Body of pancreas (tissue), 4 donors: ENCODE measurements at places on chromosomes 4 and X. TPM values are rescaled to one million over a fixed set of nuclear protein-coding genes. Genes with fewer than 3 reads are reported as not detected.

DNA sequence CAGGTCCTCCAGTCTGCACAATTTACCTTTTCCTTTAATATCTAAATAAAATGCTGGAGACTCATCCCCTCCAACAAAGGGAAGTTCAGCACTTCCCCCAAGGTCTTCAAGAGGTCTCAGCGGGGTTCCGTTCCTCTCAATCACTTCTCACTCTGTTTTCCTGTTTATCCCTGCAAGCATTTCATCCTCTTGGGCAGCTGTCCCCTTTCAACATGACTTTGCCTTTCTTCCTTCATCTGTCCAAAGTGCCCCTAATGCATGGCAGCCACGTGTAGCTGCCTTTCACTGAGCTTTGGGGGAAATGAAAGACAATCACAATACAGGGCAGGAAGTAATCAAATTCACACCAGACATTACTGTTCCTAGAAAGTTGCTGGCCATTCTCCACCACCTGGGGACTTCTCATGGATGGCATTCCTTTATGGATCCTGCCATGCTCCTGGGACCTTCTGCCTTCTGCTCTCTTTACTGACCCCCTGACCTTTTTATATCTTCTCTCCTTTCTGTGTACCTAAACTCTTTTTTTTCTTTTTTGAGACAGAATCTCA lies 79.7 kb upstream of the USP9X start:
- no peak overlapping the region for H3K27ac ChIP-seq
- H3K4me3 ChIP-seq = no peak overlapping the region
- DNase-seq = no peak
- H3K4me1 ChIP-seq = peaks cover 8% of the 10 kb centered on the region
- H3K36me3 ChIP-seq = no peaks in the 10 kb centered on the region

DNA sequence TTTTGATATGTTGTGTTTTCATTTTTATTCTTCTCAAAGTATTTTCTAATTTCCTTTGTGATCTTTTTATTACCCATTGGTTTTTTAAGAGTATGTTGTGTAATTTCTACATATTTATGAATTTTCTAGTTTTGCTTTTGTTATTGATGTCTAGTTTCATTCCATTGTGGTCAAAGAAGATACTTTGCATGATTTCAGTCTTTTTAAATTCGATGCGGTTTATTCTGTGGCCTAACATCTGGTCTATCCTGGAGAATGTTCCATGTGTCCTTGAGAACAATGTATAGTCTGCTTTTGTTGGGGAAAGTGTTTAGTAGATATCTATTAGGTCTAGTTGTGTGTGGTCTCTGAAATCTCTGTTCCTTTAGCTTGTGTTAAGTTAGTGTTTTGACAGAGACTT lies 46.2 kb downstream of the PPEF1 start:
- no peaks in the 10 kb centered on the region for H3K27me3 ChIP-seq
- H3K4me1 ChIP-seq = peaks cover under 1% of the 10 kb centered on the region
- DNase-seq = no peak
- no peak overlapping the region for H3K27ac ChIP-seq
- H3K4me3 ChIP-seq = no peak overlapping the region

- no peak overlapping the region for H3K27ac ChIP-seq
- no peaks in the 10 kb centered on the region for H3K4me1 ChIP-seq
- H3K27me3 ChIP-seq = no peaks in the 10 kb centered on the region
- H3K4me3 ChIP-seq = no peak overlapping the region
- no peak for DNase-seq
These were observed 10.2 kb downstream of the ASIC5 start for GRCh38 chr4:155855897-155856296.

DNA sequence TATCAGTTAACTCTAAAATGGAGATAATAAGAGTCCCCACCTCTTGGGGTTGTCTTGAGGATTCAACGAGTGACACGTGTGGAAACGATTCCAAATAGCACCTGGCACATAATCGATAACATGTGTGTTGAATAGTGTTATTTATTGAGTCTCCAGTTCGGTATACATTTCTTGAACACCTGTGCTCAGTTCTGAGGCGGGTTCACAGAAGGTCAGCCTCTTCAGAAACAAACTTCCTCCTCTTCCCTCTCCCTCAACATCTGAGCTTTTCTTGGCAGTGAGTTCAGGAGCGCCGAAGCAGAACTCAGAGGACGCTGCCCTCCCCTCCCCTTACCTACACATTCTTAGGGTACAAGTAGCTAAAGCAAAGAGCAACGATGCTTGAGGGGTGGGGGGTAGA lies 934 bp downstream of the PDHA1 start:
- H3K27ac ChIP-seq = no peak overlapping the region
- no peaks in the 10 kb centered on the region for H3K36me3 ChIP-seq

GRCh38 chr4:91887926-91888325 lies 415.8 kb upstream of the GRID2 start:
- no peaks in the 10 kb centered on the region for H3K4me1 ChIP-seq
- H3K36me3 ChIP-seq = no peaks in the 10 kb centered on the region
- H3K27me3 ChIP-seq = no peaks in the 10 kb centered on the region
- no peak for DNase-seq

The OTC gene
- total RNA-seq = 1.8 TPM

The RAB41 gene
- total RNA-seq = not detected

DNA sequence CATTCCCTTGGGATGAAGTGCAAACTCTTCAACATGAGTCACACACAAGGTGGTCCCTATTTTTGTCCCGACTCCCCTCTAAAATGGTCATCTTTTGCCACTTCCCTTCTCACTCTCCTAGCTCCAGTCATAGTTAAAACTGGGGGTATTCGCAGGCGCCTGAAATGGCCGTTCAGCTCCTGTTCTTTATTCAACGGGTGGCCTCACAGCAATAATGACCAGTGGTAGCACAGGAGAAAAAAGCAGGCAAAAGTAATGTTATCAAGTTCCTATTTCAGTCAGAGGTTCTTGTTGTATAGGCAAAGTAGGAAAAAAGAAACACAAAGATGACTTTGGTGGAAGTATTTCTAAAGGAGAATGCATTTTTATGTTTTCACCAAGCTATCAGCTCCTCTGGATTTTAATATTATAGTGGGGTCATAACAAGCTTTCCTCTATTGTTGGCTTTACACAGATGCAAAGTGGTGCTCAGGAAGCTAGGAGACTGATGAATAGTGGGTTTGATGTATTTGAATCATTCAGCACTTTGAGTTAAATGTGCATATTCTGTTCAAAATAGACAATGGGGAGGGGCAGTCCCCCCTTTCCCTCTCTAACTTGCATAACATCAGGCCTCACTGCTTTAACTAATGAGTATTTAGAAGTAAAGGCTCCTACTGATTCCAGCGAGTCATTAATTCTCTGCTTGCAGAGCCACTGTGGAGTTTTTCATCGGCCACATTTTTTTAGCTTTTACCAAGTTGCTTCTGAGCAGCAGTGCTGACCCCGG lies 171.2 kb upstream of the NDP start:
- H3K27me3 ChIP-seq = no peaks in the 10 kb centered on the region
- H3K4me1 ChIP-seq = no peaks in the 10 kb centered on the region
- H3K27ac ChIP-seq = no peak overlapping the region
- H3K36me3 ChIP-seq = no peaks in the 10 kb centered on the region

- no peaks in the 10 kb centered on the region for H3K36me3 ChIP-seq
- no peak for DNase-seq
- no peaks in the 10 kb centered on the region for H3K27me3 ChIP-seq
- no peak overlapping the region for H3K4me3 ChIP-seq
- no peak overlapping the region for H3K27ac ChIP-seq
These were observed 149.9 kb downstream of the FGF16 start for GRCh38 chrX:77597090-77597489.

DNA sequence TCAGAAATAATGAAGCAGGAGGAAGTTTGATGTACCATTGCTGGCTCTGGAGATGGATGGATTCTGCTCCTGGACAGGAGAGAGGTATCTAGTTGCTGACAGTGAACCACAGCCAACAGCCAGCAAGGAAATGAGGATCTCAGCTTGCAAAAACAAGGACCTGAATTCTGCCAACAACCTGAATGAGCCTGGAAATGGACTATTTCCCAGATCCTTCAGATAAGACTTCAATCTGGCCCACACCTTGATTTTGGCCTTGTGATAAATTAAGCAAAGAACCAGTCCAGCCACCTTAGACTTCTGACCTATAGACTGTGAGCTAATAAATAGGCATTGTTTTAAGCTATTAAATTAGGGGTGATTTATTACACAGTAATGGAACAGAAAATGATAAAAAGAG lies 220.3 kb downstream of the ADAMTS3 start:
- H3K27me3 ChIP-seq = no peaks in the 10 kb centered on the region
- DNase-seq = no peak
- no peaks in the 10 kb centered on the region for H3K36me3 ChIP-seq
- H3K4me1 ChIP-seq = no peaks in the 10 kb centered on the region
- no peak overlapping the region for H3K4me3 ChIP-seq
- H3K27ac ChIP-seq = no peak overlapping the region

The PDGFRA gene
- 54.4 TPM for total RNA-seq

The EFNB1 gene
- total RNA-seq = 12.5 TPM

The CPZ gene
- total RNA-seq = 0.66 TPM

DNA sequence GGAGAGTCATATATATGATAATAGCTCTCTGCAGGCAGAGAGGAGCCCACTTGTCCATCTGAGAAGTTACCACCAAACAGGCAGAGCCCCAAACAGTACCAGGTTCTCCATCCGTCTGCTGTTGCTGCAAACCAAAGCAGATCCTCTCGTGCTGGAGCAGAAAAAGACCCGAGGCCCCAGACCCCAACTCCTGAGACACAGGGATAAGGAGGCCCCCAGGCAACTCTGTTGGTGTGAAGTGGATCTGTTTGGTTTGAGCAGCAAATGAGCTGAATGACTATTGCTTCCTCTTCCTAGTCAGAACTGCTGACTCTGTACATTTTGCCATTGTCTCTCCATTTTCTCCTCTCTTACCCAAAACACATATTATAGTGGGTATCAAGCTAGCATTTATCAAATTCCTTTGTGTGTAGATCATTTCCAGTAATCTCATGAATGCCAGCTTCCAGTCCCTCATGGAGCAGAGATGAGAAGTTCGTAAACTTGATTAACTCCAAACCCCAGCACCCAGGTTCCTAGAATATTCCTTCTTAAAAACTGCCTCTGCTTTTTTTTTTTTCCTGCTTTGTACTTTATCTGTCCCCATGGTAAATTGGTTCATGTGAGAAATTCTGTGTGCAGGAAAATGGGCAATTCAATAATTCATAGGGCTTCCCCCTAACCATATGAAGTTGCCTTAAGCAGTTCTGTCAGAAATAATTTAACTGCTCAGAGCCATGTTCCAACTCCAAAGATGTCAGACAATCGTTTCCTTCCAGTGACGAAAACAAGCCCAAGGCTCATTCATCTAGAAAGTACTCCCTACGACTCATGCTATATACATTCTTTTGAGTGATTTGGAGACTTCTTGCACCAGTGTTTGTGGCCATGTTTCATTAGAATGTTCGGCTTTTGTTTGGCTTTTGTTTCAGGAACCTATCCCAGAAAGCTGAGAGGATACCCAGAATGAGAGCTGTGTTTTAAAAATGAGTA lies 98.6 kb upstream of the ATXN3L start:
- no peak for DNase-seq
- H3K4me3 ChIP-seq = no peak overlapping the region
- H3K36me3 ChIP-seq = no peaks in the 10 kb centered on the region
- H3K27ac ChIP-seq = no peak overlapping the region

GRCh38 chr4:40699648-40700047 lies 50.1 kb upstream of the NSUN7 start:
- DNase-seq = no peak
- no peak overlapping the region for H3K27ac ChIP-seq
- no peak overlapping the region for H3K4me3 ChIP-seq

GRCh38 chr4:169658975-169659715 lies 38.8 kb downstream of the CLCN3 start:
- no peaks in the 10 kb centered on the region for H3K27me3 ChIP-seq
- H3K4me1 ChIP-seq = peaks cover 61% of the 10 kb centered on the region
- no peak overlapping the region for H3K4me3 ChIP-seq
- peak overlapping the region; percentile 90 for H3K27ac ChIP-seq
- no peaks in the 10 kb centered on the region for H3K36me3 ChIP-seq
- DNase-seq = no peak

DNA sequence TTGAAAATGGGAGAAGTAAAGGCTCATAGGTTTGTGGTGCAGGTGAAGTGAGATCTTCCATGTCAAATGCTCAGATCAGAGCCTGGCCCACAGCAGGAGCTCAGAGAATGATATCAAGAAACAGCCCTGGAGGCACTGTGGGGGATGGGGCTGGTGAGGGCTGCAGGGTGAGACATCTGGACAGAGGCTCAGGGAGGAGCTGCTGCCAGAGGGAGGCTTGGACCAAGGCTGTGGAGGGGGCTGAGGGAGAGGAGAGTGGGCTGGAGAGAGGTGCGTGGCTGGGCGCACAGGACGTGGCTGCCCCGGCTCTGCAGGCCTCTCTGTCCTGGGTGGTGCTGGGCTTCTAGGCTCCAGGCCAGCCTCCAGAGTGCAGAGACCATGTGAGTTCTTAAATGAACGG lies 5.6 kb downstream of the SORCS2 start:
- H3K36me3 ChIP-seq = no peaks in the 10 kb centered on the region
- H3K27me3 ChIP-seq = no peaks in the 10 kb centered on the region
- DNase-seq = no peak

- no peak overlapping the region for H3K4me3 ChIP-seq
- DNase-seq = no peak
- H3K36me3 ChIP-seq = no peaks in the 10 kb centered on the region
- H3K27me3 ChIP-seq = no peaks in the 10 kb centered on the region
- no peak overlapping the region for H3K27ac ChIP-seq
- H3K4me1 ChIP-seq = no peaks in the 10 kb centered on the region
These were observed 64.0 kb upstream of the ACSL1 start for GRCh38 chr4:184889666-184890335.

GRCh38 chrX:7083468-7084396 lies 63.8 kb upstream of the STS start:
- H3K27ac ChIP-seq = no peak overlapping the region
- no peaks in the 10 kb centered on the region for H3K27me3 ChIP-seq
- no peaks in the 10 kb centered on the region for H3K36me3 ChIP-seq
- DNase-seq = no peak

DNA sequence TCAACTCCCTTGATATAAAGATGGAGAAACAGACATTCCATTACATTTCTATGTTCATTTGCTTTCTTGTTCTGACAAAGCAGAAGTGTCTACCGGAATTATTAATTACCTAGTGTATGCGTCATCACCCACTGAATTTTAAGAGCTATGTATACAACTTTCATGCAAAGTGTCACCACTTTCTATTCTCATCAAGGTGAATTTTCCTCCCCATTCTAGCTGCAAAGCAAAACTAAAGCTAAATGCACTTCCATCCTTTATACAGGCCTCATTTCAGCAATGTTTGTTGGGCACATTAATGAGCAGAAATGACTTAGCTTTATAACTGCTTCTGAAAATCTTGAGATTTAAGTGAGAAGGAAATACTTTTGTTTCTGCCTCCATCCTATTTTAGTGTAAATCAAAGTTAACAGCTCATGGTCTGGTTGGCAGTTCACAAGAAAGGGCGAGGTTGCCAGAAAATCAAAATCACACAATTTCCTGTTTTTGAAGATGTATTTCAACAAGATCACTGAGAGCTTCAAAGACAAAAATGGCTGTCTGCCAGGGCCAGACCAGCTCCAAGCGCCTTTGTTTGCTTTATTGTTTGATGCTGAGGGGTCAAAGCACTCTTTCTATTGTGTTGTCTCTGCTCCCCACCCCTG lies 7.2 kb upstream of the FAM9C start:
- no peak for DNase-seq
- H3K27me3 ChIP-seq = no peaks in the 10 kb centered on the region
- H3K4me3 ChIP-seq = no peak overlapping the region
- H3K36me3 ChIP-seq = no peaks in the 10 kb centered on the region
